ENCODE measurements at places on chromosomes 1 and 21. TPM values are rescaled to one million over a fixed set of nuclear protein-coding genes. Genes with fewer than 3 reads are reported as not detected.

- no peak for DNase-seq
These were observed 1.8 kb downstream of the SYTL1 start for GRCh38 chr1:27343639-27344025.

- DNase-seq = no peak
These were observed 127.0 kb downstream of the LTN1 start for GRCh38 chr21:28865488-28866186.

GRCh38 chr1:17198476-17199258, 6.3 kb upstream of the PADI1 start:
- no peak for DNase-seq

- no peak for DNase-seq
These were observed 11.6 kb downstream of the DSTYK start for GRCh38 chr1:205199931-205200299.

GRCh38 chr1:174682419-174683008, 234.8 kb downstream of the GPR52 start:
- peak; percentile 11 for DNase-seq

- DNase-seq = no peak
These were observed 1.8 kb downstream of the UBAP2L start for GRCh38 chr1:154222518-154222917.

DNA sequence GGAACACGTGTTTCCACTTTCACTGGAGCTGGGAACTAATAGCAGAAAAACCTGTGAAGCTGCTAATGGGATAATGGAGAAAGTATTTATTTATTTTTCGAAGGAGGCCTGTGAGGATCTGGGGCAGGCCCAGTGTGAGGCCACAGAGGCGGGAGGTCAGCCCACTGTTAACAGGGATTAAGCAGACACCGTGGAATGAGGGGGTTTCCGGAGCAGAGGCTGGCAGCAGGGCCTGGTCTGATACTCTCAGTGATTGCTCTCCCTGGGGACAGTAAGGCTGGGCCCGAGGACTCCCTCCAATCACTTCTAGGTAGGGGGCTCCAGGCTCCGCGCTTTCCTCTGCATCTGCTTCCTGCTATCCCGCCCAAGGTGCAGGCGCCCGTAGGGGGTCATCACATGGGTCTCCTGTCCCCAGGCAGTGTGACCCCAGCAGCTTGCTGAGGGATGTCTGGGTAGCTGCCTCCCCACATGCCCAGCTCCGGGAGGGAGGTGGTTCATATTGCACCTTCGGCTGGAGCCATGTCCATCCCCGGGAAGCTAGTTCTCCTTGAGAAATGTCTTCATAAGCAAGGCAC, 28.8 kb upstream of the CDCA8 start:
- DNase-seq = no peak

DNA sequence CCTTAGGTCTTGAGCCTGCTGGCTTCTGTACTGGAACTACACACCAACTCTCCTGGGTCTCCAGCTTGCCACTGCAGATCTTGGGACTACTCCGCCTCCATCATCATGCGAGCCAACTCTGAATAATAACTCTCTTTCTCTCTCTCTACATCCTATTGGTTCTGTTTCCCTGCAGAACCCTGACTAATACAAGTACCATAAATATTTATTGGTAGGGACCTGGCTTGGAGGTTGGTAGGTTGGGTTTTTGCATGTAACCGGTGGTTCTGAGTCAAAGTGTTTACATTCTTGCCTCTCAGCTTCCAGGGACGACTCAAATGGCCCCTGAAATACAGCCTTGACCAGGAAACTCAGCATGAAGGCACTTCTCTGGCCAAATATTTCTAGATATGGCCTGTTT, 110.4 kb downstream of the KCND3 start:
- no peak for DNase-seq

DNA sequence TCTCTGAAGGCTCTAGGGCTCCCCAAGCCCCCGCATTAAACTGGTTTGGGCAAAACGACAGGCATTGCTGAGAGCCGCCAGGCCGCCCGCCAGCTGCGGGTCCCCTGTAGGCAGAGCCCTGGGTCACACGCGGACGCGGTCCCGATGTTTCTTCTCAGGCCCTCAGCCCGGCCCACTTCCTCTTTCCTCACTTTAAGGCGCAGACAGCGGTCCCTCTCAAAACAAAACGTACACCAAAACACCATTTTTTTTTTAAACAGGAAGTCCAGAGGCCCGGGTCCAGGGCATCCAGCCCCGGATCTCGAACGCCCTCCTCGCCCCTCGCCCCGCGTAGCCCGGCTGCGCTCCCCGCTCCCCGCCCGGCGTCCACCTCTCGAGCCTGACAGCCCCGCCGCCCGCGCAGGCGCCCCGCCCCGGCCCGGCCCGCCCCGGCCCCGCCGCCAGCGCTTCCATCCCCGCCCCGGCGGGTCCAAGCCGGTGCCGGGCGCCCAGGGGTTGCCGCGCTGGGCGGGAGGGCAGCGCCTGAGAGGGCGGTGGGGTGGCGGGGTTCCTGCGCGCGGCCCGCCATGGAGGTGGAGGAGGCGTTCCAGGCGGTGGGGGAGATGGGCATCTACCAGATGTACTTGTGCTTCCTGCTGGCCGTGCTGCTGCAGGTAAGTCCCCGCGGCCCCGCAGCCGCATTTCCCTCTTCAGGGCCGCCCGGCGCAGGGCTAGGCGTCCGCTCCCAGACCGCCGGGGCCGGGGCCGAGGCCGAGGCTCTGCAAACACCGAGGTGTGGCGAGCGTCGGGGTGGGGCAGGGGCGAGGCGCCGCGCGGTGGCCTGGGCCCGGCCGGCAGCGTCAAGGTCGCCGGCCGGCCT, at the start of gene SLC22A15:
Gene SLC22A15, plus strand, starts transcription at position 452 of the 859 bp plus-strand sequence. Its CDS starts 115 bp downstream, at position 567.
- DNase-seq = peak; percentile 29

DNA sequence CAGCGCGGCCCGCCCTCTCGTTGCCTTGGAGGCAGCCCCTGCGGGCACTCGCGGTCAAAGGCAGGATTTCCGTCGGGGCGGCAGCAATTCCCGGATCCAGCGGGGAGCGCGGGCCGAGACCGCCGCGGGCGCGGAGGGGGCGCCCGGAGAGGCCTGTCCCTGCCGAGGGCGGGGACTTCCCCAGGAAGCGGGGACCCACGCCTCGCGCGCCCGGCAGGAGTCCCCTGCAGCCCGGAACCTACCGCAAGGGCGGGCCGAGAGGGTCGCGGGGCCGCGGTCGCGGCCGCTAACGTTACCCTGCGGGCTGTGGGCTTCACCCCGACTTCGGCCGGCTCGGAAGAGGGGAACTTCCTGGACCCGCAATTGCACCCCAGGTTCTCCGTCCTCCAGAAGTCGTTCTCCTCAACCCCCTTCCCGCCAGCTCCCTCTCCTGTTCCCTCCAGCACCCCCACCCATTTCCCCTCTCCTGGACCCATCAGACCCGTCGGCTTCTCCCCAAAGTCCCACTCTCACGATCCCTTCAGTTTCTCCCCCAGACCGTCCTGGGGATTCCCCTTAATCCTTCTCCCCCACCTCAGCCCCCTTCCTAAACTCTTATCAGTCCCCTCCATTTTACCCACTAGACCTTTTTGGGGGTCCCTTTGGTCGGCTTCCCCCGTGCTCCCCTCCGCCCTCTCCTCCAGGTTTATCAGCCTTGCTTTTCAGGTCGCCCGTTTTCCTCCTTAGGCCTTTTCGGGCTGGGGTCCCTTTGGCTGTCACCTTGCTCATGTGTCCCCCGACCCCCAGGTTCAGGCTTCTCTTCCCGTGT, 604 bp downstream of the FGR start:
- DNase-seq = peak; percentile 66

DNA sequence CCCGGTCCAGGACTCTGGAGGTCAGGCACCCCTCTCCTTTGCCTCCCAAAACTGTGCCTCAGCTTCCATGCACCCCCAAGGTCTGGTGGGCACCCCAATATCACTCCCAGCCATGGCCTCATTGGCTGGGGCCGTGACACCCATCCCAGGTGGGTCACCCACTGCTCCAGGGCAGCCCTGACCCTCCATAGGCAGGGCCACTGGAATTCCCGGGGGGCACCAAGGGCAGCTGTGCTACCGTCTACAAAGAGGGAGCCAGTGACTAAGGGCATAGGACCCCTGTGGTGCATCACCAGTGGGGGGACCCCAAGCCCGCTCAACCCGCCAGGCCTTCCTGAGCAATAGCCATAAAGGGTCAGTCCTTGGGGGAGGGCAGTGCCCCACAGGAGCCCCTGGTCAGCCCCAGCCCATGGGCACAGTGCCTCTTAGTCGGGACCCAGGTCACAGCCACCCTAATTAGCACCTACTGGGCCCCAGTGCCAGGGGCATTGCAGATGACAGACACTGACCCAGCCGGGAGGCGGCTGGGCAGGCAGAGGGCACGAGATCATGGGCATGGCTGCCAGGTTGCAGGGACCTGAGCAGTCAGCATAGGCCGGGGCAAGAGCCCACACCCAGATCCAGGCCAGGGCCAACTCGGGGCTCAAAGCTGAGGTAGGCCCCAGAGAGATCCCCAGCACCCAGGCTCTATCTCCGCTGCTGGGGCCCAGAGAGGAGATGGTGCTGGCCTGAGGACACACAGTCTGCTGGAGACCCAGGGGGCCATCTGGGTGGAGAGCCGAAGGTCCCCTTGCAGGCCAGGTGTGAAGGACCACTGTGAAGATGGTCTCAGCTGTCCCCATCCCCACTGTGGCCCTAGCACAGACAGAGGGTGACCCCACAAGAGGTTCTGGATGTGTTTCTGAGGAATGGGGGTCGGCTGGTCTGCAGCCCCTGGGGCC, 19.0 kb upstream of the ARF1 start:
- DNase-seq = no peak

DNA sequence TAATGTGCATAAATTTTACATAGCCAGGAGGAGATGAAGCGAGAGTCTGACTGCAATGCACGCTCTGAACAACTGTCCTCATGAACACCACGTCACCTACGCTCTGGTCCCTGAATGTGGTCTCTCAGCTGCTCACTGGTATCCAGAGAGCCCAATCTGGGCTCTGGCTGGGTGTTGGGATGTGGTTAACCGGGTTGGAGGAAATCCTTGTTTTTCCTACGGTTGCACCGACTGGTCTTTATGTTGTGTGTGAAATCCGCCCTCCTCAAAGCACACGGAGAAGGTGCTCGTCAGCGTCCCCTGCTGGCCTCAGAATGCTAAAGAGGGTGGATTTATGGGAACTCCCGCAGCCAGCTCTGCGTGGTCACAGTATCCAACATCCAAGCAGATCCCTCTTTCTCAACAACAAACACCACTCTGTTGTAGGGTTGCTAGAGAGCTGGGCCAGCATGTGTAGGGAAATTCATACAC, 51.8 kb upstream of the FAM89A start:
- DNase-seq = no peak

DNA sequence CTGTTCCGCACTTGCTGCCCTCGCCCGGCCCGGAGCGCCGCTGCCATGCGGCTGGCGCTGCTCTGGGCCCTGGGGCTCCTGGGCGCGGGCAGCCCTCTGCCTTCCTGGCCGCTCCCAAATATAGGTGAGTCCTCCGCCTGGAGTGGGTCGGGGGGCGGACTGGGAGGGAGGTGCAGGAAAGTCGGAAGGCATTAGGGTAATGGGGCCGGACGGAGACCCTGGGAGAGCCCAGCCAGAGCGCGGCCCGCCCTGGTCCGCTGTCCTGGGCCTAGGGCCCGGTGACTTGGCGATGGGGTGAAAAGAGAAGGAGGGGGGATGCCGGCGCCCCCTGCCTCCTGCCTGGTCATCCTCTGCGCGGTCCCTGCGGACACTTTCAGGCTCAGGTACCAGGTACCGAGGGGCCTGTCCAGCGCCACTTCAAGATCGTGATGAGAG, 243 bp downstream of the ADAM15 start:
- no peak for DNase-seq

DNA sequence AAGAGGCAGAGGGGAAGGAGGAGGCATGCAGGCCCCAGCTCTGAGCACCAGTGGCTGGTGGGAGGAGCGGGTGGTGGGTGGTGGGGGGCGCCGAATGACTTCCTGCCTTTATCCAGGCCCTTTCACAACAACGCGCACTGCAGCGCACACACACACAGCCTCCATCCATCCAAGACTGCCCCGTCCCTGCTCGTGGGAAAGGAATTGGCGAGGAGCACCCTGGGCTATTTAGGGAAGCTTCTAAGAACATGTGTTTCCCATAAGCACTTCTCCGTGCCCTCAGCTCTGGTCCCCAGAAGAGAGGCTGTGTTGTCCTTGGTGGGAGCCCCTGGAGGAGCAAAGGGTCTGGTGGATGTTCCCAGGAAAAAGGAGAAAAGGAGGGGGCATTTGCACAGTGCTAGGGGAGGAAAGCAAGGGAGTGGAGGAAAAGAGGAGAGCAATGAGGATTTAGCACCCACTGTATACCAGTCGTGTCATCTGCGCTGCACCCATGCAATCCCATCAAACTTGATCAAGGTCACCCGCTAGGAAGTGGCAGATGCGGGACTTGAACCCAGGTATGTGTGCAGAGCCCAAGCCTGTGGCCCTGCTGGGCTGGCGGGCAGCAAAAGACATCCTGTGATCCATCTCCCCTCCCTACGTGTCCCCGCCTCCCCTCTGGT, 28.1 kb downstream of the EPHA2 start:
- no peak for DNase-seq

GRCh38 chr1:52416811-52417210, 12.4 kb downstream of the PRPF38A start:
- no peak for DNase-seq

- no peak for DNase-seq
These were observed 10.7 kb downstream of the COL8A2 start for GRCh38 chr1:36114371-36114770.

DNA sequence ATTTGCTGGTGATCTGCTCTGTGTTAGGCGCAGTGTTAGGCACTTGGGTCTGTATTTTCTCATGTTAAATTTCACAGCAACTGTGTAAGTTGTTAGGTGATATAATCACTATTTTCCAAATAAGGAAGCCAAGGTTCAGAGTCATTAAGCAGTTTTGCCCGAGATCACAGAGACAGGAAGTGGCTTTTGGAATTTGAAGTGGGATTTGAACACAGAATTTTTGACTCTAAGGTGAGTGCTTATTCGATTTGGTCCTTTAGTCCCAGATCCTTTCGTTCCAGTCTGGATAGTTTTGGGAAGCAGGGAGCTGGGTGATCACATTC, 114.9 kb downstream of the NMNAT2 start:
- no peak for DNase-seq

- DNase-seq = no peak
These were observed 83.3 kb upstream of the KCNJ15 start for GRCh38 chr21:38173276-38174035.

- no peak for DNase-seq
These were observed 12.3 kb upstream of the OTUD3 start for GRCh38 chr1:19869929-19870328.

- no peak for DNase-seq
These were observed 245.9 kb downstream of the KAZN start for GRCh38 chr1:14844356-14844755.

GRCh38 chr1:56389813-56390212, 189.6 kb downstream of the PLPP3 start:
- no peak for DNase-seq

- DNase-seq = no peak
These were observed 53.9 kb upstream of the PTGFRN start for GRCh38 chr1:116855773-116856201.

The PTGS2 gene
- 0.66 TPM for polyA plus RNA-seq

The ASPM gene
- polyA plus RNA-seq = 8.4 TPM

The THEM5 gene
- 0.37 TPM for polyA plus RNA-seq

The TM2D1 gene
- polyA plus RNA-seq = 43.6 TPM

The TMEM240 gene
- 4.8 TPM for polyA plus RNA-seq

The TMPRSS15 gene
- polyA plus RNA-seq = 0.89 TPM

The GBP7 gene
- not detected for polyA plus RNA-seq

All from hindlimb muscle (tissue), 1 donor.